ENCODE measurements at places on chromosomes 12 and 14.

DNA sequence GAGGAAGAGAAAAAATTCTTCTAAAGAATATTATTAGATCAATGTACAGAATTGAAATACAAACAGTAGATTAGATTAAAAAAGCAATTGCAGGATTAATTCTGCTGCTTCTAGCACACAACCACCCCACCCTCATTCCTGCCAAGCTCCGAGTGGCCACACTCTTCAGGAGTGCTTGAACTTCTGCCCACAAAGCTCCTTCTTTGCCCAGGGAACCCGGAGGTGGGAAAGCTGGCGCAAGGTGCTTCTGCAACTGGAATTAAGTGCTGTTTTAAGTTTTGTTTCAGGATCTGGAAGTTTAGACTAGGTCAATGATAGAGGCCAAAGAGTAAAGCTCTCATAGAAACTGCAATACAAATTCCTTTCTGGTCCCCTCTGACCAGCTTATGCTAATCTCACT lies 94.1 kb upstream of the BMP4 start:
- no peak for DNase-seq

GRCh38 chr12:104073699-104074098 lies 9.4 kb downstream of the HCFC2 start:
- no peak for DNase-seq

DNA sequence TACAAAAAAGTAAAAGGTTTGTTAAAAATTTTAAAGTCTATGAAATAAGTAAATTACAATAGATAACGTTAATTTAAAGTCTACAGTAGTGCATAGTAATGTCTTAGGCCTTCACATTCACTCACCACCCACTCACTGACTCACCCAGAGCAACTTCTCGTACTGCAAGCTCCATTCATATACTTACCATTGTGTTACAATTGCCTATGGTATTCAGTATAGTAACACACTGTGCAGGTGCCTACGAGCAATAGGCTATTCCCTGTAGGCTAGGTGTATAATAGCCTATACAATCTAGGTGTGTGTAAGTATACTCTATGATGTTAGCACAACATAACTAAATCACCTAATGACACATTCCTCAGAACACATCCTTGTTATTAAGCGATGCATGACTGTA lies 435.3 kb upstream of the TMTC1 start:
- DNase-seq = no peak

DNA sequence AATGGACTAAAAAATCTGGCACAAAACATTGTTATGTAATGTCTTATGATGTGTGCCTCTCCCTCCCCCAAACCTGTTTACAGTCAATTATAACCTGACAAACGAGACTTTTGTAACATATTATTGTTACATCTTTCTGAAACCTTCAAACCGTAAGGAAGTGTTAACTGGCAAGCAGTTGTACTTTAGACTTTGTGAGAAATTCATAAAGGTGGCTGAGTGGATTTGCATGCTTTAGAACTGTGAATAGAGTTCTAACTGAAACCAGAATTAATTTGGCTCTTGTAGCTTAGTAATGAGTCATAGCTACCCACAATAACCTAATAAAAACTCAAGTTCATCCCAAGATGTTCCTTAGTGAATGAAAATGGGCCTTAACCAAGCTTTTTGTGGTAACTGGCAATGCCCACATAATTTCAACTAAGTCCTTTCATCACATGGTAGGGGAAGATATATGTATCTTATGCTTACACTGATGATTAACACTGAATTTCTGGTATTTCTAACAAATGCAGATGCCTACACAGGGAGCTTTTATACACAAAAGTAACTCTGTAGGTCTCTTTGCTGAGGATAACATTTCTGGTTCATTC lies 29.7 kb downstream of the RAD9B start:
- no peak for DNase-seq

Measured in Caco-2 (cell line).